Sciatic nerve (tissue), 2 donors: ENCODE measurements at places on chromosomes 4 and X.

DNA sequence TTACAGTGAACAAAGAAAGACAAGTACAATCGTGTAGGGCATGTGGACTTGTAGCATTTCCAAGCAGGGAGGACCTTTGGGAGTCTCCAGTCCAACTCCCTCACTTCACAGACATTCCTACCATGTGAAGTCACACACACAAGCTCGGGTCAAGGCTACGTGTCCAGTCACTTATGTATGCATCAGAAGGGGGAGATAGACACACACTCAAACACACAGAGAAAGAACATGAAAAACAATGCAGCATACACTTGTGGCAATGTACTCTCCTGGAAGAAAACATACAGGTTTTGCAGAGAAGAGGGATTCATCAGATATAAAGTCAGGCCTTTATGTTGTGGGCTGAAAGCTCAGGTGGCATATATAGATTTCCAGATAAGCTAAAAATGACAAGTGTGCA is 136.1 kb upstream of the MID1 start:
- no peak for DNase-seq

GRCh38 chrX:63713526-63713925 is 71.5 kb downstream of the ARHGEF9 start:
- no peak for DNase-seq

GRCh38 chr4:7089213-7089986 is 21.5 kb upstream of the GRPEL1 start:
- DNase-seq, result peak; percentile 53

DNA sequence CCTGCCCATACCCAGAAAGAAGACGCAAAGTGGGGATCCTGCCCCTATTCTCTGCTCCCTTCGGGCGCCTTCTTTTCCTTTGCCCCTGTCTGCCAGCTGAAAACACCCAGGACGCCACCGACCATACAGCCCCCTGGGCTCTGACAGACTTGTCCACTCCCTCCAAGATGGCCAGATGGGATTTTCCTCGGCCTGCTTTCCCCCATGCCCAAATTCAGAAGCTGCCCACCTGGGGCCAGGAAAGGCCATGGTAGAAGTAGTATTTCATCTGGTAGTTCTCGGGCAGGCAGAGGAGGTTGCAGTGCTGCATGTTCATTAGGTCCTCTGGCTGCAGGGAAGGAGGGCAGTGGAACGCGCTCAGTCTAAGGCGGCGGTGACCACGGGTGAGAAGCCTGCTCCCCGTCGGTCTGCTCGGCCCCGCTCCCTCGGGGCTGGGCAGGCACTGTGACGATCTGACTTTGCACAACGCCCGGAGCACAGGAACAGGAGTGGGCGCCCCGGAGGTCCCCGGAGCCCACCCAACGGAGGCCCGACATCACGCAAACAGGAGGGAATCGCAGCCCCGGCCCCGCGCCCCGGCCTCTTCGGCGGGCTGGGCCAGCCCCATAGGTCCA is 582 bp downstream of the NAA10 start:
- no peak for DNase-seq

DNA sequence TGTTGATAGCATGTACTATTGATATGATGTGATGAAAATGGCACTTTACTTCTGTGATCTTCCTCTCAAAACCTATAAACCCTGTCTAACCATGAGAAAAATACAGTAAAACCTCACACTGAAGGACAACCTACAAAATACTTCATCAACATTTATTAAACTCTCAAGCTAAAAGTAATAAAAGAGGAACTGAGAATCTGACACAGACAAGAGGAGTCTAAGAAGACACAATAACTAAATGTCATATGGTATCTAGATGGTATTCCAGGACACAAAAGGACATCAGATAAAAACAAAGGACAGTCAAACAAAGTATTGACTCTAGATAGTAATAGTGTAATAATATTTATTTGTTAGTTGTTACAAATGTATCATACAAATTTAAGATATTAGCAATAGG is 655.3 kb downstream of the SH3BGRL start:
- no peak for DNase-seq

- DNase-seq, result no peak
These were observed 60.5 kb upstream of the CITED1 start for GRCh38 chrX:72366178-72366577.

GRCh38 chr4:8641931-8642650 is 49.5 kb downstream of the CPZ start:
- DNase-seq, result peak; percentile 41

DNA sequence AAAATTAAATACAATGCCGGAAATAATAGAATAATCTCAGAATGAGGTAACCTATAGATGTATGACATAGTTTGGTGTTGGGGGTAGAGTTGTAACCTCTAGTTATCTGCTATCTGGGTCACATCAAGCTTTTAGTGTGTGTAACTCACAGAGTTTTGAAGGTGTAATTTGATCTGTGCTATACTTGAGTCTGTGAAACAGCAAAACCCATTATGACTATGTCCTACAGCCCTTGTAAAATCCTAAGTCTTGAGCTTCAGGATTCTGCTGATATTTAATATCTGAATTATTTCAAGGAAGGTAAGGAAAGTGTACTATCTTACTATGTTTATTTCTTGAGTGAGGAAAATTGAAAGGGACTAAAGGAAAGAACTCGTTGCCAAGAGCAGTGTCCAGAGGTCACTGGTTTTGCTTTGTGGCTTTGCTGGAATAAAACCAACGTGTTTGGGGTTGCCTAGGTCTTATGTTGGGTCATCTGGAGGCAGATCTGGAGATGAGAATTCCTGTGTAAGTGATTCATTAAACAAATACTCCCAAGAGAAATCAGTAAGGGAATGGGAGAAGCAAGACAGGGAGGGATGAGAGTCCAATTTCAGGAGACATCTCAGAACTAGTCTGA is 107.8 kb upstream of the CBLL2 start:
- no peak for DNase-seq

DNA sequence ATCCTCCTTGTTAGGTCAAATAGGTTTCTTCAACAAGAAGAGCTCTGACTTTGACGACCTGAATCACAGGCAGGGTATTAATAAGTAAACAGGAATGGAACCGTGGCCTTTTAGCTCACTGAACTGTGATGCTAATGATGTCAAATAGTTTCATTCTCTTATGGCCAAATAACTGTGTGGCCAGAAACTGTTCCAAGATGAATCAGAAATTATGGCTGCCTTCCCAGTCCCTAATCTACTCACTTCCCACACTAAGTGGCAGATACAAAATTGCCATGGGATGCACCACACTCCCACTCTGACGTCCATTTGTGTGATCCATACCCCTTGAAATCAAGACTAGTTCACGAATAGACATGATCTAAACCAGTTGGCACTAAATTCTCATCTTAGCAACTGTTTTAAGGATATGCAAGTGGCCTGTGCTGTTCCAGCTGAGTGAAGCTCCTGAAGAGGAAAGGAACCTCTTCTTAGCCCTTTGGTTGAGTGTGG is 455.4 kb downstream of the IL15 start:
- DNase-seq, result no peak

GRCh38 chr4:39353478-39354253 is 12.5 kb downstream of the RFC1 start:
- no peak for DNase-seq

- DNase-seq, result no peak
These were observed 136.2 kb upstream of the PDLIM3 start for GRCh38 chr4:185671496-185671895.

DNA sequence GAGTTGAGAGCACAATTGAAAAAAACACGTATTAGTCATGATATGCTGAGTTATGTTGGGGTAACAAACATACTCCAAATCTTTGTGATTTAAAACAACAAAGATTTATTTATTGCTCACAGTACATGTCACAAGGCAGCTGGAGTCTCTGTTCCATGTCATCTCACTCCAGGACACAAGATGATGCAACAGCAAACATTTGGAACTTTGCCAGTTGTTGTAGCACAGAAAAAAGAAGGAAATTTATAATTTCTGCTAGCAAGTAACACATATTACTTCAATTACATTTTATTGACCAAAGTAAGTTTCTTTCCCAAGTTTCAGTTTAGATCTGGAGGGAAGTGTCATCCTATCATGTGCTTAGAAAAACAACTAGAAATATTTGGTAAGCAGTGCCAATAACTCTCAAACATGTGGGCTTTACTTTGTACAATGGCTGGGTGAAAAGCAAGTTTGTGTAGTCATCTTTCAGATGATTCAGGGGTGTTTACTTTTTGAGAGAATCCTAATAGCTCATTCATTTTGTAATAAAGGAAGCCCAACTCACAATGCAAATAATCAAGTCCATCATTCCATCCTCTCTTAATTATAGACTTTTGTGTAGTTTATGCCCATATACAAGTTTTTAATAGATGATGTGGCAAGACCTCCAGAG is 452.3 kb downstream of the ZIC3 start:
- DNase-seq, result no peak

- DNase-seq, result no peak
These were observed 23.5 kb upstream of the IRAK1 start for GRCh38 chrX:154043003-154043763.

DNA sequence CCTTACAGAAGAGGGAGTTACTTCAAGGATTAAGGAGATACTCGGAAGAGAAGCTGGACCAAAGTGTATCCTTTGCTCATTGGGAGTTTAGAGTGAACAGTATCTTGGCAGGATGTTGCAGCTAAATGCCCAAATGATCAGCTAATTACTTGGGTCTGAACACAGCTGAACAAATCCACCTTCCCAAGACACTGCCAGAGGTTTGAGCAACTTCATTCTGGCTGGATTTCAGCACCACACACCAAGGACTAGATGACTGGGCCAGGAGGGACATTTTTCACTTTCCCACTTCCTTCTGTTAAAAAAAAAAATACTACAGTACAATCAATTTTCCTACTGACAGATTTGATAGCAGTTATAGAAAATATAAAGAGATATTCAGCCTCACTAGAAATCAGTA is 324.6 kb downstream of the MID1IP1 start:
- DNase-seq, result no peak

DNA sequence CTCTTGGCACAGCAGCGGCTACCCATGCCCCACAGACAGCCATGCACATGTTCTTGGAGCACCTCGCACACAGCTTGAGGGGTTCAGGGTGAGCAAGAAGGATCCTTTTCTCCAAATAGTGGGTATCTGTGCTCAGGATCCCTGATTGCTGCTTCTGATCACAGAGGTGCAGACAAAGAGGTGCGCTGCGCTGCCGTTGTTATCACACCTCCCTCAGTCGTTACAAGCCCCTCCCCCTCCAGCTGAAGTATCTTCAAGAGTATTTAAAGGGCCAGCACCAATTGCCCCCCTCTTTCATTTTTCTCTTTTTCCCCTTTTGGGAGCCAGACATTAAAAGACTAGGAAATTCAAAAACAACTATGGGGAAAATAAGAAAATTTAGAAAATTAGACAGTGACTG is 44.3 kb downstream of the NELFA start:
- DNase-seq, result no peak

DNA sequence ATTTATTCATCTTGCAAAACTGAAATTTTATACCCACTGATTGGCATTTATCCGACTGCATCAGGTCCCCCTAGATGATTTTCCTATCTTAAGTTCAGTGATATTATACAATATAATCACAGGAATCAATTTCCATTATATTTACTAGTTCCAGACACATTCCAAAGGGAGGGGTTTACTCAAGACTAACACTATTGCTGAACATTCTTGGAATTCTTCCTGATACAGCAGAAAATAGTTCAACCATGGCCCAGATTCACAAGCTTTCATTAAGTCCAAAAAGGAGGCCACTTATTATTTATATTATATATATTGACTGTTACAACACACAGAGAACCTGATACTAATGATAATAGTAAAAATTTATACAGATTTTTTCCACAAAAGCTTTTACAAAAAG is 2353.6 kb downstream of the PCDH7 start:
- no peak for DNase-seq

DNA sequence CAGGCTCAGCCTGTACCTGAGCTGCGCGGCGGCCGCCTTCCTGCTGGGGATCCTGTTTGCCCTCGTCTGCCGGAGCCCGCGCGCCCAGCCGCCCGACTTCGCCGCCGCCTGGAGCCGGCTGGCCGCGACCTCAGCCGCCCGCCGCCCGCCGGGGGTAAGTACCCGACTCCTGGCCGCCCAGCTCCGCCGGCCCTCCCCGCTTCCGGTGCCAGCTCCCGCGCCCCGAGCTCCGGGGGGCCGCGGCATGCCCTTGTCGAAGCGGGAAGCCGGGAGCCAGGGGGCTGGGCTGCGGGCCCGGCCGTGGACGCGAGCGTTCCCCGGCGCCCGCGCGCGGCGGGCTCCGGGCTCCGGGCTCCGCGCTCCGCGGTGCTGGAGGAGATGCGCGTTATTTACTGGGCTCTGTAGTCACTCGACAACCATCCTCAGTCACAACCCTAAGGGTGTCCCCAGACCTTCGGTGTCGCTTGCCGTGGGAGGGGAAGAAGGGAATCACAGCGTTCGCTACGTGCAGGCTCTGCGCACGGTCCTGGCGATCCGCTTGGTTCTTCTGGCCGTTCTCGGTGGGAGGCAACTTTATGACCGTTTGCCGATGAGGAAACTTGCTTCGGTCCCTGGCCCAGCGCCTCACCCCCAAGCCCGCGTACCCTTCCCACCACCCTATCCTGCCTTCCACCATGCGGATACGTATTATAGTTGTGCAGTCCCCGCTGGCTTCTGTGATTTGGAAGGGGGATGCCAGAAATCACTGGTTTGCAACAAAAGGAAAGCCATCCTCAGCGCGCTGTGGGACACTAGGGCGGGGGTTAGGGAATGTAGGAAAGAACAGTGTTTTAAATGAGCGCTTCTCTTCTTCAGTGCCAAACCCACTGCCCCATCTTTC is 944 bp downstream of the SNX25 start:
- DNase-seq, result peak; percentile 65

DNA sequence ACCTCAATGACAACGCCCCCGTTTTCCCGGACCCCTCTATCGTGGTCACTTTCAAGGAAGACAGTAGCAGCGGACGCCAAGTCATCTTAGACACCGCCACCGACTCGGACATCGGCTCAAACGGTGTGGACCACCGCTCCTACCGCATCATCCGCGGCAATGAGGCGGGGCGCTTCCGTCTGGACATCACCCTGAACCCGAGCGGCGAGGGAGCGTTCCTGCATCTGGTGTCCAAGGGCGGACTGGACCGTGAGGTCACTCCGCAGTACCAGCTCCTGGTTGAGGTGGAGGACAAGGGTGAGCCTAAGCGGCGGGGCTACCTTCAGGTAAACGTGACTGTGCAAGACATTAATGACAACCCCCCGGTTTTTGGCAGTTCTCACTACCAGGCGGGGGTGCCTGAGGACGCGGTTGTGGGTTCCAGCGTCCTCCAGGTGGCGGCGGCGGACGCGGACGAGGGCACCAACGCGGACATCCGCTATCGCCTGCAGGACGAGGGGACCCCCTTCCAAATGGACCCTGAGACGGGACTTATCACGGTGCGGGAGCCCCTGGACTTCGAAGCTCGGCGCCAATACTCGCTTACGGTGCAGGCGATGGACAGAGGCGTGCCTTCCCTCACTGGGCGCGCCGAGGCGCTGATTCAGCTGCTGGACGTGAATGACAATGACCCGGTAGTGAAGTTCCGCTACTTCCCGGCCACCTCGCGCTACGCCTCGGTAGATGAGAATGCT is 2.2 kb downstream of the FAT4 start:
- peak; percentile 64 for DNase-seq

- DNase-seq, result no peak
These were observed 24.4 kb downstream of the SPACA5B start for GRCh38 chrX:48154796-48155195.

- no peak for DNase-seq
These were observed 65.8 kb upstream of the GPRIN3 start for GRCh38 chr4:89373394-89373793.

- DNase-seq, result no peak
These were observed 18.3 kb upstream of the HHIP start for GRCh38 chr4:144627663-144628076.
